ENCODE measurements at places on chromosomes 1 and 21.

DNA sequence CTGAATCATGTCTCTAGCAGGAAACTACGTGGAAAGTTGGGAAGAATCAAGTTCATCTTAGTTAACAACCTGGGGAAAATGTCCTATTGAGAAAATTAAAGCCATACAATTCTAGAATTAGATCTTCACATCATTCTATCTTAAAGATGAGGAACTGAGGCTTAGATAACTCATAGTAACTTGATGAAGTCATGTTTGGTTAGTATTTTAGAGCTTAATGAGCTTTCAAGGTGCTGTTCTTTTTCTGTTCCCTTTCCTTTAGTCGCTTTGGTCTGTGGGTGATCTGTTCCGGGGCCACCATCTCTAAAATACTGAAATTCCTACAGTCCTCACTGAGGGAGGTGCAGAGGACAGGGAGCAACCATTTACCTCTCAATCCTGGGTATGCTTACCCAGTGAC is 4.3 kb upstream of the GLUL start:
- DNase-seq, result no peak

DNA sequence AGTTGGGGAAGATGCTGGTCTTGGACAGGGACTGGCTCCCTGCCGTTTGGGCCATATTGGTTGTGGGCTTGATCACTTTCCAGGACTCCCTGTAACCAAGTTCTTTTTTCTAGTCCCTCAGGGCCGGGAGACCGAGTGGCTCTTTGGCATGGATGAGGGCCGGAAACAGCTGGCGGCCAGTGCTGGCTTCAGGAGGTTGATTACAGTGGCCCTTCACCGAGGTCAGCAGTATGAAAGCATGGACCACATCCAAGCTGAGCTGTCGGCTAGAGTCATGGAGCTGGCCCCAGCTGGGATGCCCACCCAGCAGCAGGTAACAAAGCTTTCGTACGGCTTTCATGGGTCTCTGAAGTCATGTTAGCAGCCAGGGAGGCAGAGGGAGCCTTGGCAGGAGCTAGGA is 4.3 kb downstream of the METTL13 start:
- no peak for DNase-seq

- DNase-seq, result no peak
These were observed 2018.4 kb downstream of the NCAM2 start for GRCh38 chr21:23016617-23017016.

GRCh38 chr1:85109475-85109874 is 61.2 kb upstream of the MCOLN3 start:
- peak; percentile 70 for DNase-seq

GRCh38 chr1:109783436-109783835 is 19.7 kb upstream of the EPS8L3 start:
- no peak for DNase-seq

DNA sequence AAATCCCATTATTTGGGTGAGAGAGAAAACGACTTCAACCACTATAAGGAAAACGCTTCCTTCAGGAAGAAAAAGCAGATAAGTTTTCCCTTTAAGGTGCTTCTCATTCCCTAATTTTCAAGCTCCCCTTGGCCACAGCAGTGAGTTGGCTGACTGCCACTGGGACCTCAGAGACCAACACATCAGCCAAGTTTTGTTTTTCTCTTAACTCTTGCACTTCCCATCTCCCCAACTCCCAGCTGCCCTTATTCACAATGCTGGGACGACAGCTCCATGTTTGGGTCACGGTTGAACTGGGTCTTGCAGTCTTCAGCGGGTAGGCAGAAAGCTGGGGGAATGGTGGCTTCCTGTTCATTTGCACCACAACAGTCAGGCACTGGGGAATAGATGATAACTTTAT is 18.9 kb downstream of the SGIP1 start:
- DNase-seq, result no peak

DNA sequence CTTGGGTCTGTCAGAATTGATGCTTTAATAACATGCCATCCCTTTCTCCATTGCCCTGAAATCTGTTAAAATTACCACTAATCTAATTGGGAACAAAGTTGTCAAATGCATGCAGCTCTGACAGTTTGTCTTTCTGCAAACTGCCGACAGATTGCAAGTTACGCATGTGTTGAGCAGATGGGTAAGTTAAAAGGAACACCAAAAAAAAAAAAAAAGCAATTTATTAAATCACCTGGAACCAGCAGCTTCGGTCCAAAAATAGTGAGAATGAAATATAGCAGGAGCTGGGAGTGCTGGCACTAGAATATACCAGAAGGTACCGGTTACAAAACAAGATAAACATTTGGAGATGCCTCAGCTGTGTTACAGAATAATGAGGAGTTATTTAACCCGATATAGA is 149.6 kb upstream of the C1orf87 start:
- no peak for DNase-seq

- DNase-seq, result no peak
These were observed 12.2 kb upstream of the TNR start for GRCh38 chr1:175755516-175756070.
